ENCODE measurements at places on chromosomes 7 and 10.

DNA sequence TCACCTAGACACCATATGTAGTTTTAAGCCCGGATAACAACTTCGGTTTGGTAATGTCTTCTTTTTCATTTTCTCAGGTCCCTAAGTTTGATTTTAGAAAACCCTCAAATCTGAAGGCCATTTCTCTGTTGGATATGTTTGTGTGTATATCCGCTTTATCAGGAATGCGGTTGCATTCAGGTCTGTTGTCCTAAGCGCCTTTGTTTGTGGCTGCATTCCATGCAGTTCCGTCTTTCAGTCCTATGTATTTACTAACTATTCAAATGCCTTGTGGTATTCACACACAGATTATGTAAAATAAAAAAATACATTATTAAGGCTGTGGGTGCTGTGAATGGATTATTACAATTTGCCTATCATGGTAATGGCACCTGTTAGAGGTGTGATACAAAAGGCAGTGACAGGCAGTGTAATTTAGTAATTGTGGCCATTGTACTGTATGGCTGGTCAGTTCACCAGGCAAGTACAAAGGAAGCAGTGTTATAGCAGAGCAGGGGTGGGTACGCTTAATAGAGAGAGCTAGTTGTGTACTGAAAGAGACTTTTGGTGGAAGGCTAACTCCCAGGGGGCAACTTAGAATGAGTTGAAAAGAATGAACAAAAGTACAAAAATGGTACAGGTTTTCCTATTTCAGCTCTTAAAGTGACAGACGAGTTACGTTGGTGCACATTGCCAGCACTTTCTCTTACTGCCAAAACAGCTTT, 136.4 kb downstream of the VTI1A start:
- DNase-seq: no peak

DNA sequence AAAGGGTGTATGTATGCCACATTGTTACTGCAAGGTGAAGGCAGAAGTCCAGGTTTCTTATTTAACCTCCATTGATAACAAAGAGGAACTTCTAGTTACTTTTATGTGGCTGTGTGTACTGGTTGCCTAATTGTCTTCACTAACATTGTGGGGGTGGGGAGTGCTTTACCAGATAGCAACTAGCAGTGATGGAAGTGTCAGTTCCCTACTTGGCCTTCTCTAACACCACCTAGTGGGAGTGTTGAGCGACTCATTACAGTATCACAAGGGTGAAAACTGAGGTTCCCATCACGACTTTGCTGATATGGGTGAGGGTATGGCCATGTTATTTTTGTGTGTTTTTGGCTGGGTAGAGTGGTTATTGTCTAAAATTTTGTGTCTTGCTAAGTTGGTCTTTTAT, 274.4 kb downstream of the THSD7A start:
- no peak for DNase-seq

DNA sequence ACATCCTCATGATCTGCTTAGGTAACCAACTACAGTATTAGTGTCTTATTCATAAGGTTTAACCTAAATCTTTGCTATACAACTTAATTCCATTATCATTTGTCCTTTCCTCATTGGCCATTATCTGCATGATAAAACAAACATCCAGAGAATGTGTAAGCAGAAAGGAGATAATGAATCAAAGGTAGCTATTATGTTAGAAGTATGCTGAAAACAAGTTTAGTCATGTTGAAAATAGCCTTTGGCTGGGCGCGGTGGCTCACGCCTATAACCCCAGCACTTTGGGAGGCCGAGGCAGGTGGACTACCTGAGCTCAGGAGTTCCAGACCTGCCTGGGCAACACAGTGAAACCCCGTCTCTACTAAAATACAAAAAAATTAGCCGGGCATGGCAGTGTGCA, 78.2 kb downstream of the NT5C2 start:
- no peak for DNase-seq

DNA sequence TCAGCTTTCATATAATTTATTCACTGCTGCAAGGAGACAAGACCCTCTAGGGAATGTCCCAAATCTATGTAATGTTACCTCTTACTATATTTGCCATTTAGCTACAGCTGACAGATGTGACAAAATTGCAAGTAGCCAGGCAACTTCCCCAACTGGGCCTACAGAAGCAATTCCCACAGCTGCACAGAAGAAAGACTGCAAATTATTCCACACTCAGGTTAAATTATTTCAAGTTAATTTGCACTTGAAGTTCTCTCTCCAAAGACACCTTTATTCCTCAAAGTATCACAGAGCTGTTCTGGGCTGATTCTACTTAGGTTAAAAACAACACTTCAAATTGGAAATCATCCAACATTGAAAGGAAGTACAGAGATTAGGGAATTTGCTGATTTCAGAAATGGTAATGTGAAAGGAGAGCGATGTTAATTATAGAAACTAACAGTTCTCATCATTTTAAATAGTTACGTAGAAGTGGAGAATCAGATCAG, 133.6 kb downstream of the THSD7A start:
- DNase-seq: no peak

DNA sequence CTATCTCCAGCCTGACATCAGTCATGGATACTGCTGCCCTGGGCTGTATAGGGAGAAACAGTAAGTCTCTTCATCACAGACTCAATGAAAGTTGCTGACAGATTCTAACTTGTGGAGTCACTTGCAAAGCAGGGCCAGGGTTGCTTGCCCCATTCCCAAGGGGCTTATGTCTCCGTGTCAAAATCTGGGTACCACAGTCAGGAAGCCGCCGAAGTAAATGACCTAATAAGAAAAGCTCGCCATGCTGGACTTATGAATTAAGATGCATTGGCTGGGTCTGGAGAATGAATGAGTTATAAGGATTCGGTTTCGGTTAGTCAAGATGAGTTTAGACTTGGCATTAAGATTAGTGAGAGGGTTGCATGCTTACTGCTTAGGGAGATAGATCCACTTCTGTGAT, 10.8 kb upstream of the OR6V1 start:
- no peak for DNase-seq

GRCh38 chr7:142733271-142733670, 16.0 kb upstream of the PRSS1 start:
- no peak for DNase-seq

DNA sequence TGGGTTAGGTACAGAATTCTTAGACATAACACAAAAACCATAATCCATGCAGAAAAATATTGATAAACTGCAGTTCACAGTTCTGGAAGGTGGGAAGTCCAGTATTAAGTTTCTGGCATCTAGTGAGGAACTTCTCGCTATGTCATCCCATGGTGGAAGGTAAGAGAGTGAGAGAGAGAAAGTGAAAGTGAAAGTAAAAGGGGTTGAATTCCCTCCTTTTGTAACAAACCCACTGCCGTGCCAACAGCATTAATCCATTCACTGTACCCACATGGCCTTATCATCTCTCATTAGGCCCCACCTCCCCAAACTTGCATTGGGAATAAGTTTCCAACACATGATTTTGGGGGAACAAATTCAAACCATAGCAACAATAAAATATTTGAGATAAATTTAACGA, 17.1 kb downstream of the ZNF485 start:
- peak; percentile 1 for DNase-seq

GRCh38 chr7:6160191-6160623, 112.2 kb downstream of the CYTH3 start:
- DNase-seq: no peak

DNA sequence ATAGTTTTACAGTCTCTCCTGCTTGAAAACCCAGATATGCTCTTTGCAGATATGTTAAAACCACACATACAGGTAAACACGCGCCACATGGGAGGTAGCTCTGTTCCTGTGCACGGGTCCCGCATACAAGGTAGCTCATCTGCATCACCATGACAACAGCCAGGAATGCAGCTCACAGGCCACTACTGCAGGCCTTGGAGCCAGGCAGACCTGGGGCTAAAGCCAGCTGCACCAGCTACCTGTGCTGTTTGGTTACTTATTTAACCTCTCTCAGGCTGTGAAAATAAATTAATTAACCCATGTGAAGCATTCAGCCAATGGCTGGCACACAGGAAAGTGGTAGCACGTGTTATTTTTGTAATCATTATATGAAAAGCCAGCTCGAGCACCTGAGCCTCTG, 428.3 kb downstream of the TNS3 start:
- DNase-seq: no peak

GRCh38 chr7:131302876-131303707, 24.6 kb upstream of the MKLN1 start:
- DNase-seq: no peak

GRCh38 chr7:75931680-75932079, 16.7 kb downstream of the POR start:
- peak; percentile 93 for DNase-seq

DNA sequence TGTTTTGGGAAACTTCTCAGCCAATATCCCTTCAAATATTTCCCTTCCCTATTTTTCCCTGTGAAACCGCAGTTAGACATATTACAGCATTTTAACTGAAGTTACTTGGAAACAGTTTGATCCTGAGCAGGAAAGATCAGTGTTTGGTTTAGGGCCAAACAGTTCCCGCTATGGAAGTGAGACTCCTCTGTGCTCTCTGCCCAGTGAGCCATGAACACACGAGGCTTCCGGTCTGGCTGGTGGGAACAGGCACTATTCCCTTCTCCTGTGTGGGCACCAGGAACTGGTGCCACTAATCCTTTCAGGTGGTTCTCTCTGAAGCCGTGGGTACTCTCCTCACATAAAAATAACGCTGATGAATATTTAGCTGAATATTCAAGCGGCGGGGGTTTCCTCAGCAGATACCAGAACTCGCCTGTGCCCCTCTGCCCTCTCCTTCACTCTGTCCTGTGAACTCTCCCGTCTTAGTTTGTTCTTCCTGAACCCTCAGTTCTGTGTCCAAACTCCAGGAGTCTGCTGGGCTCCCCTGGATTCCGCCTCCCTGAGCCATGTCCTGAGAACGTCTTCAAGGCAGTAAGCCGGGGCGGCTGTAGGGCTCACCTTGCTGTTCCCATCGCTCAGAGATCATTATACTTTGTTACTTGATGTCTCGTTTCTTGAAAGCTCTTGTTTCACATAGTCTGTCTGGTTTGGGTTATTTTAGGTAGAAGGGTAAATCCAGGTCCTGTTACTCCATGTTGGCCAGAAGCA, 25.7 kb downstream of the FOXL3 start:
- no peak for DNase-seq

- no peak for DNase-seq
These were observed 10.9 kb upstream of the CYREN start for GRCh38 chr7:135181261-135181928.

GRCh38 chr7:91345449-91345848, 81.2 kb downstream of the FZD1 start:
- DNase-seq: no peak

- no peak for DNase-seq
These were observed 11.5 kb downstream of the STEAP1 start for GRCh38 chr7:90165724-90166123.

- no peak for DNase-seq
These were observed 239.2 kb downstream of the GPAM start for GRCh38 chr10:111944331-111944730.

- DNase-seq: no peak
These were observed 99.3 kb upstream of the RSU1 start for GRCh38 chr10:16916496-16916895.

DNA sequence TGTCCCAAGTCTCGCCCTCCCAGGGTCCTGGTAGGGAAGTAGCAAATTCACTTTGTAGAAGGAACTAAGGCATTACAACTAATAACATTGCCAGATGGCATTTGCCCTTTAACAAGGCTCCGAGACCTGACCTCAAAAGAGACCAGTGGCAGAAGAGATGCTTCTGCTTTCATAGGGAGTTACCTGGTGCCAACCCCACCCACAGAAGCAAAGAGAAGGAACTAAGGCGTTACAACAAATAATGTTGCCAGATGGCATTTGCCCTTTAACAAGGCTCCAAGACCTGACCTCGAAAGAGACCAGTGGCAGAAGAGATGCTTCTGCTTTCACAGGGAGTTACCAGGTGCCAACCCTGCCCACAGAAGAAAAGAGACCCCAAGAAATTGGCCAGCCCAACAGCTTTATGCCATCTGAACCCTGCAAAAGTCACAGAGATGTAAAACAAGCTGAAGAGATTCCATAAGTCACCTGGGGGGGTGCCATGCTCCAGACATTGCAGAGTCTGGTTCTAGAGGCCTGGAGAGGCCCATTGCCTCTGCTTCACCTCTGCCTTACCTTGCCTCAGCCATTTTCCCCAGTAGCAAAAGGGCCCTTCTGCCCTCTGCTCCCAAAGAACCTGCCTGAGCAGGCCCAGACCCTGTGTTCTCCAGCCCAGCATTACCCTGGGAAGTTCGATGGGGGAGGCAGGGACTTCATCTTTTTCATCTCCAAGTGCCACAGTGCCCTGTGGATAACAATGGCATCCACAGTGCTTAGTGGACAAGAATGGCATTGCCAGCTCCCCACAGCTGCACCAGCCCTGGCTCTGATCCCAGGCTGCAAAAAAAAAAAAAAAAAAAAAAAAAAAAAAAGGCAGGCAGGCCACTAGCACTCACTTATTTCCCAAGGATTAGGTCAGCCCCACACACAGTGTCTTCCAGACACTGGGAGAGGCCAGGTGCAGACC, 179.5 kb upstream of the PLXNA4 start:
- no peak for DNase-seq

GRCh38 chr7:8365499-8366110, 67.8 kb upstream of the NXPH1 start:
- DNase-seq: peak; percentile 77

GRCh38 chr10:78339251-78339650, 305.6 kb downstream of the RPS24 start:
- no peak for DNase-seq

GRCh38 chr7:80385508-80385907, 126.4 kb downstream of the GNAT3 start:
- DNase-seq: no peak

GRCh38 chr10:88042160-88043100, 179.0 kb downstream of the PTEN start:
- DNase-seq: no peak

DNA sequence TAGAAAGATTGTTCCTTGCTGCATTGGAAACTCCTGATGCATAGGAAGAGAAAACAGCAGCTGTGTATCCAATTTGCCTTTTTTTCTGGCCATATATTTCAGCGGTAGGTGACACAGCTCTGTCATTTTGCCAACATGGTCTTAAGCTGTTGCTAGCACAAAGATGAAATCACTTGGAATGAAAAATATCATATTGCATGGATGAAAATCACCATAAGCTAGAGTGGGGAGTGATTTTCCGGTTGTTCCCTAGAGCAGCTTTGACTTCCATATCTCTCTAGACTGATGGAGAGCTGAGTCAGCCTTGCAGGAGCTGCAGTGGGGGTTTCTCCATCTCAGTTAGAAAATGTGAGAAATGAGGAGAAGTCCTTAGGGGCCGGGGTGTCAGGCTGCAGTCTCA, 38.3 kb upstream of the BTBD16 start:
- no peak for DNase-seq

GRCh38 chr7:8214244-8214824, 47.6 kb downstream of the ICA1 start:
- no peak for DNase-seq

GRCh38 chr7:23105086-23105643, 420 bp upstream of the KLHL7 start:
- DNase-seq: peak; percentile 41

Measured in SHP77 treated with DMSO at 0.1 percent for 48 hours (cell line).